Activated T-helper 1 cell treated with anti-CD3 and anti-CD28 coated beads, Interleukin-12 subunit alpha, Interleukin-12 subunit beta, Interleukin-2, Interleukin-4 antibody, amounts not matched to agents 30 ng/mL and 10 ng/mL and 1 ng/mL, durations not matched to agents 14 hours and 24 hours and 36 hours (primary cell): ENCODE measurements at places on chromosomes 12 and 14.

DNA sequence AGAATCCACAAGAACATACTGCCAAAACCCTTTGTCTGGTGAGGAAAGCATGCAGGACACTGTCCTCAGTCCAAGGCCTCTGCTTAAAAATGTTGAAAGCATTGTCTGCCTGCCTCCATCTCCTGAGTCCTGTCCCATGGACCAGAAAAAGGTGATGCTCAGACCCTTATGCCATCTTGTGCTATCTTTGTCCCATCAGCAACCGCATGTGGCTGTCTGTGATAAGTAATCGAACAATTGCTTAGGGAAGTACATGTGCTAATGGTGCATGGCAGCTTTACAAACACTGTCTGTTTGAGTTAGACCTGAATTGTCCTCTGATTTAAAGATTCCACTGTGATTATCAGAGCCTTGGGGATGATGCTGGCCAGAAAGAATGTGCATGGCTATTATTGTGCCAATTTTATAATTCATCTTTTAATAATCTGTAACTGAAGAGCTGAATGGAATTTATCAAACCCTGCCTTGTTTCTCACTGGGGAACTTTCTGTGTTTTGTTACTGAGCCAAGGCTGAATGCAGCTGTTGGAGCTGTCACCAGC, 177.5 kb downstream of the DACT1 start:
- no peak for DNase-seq

DNA sequence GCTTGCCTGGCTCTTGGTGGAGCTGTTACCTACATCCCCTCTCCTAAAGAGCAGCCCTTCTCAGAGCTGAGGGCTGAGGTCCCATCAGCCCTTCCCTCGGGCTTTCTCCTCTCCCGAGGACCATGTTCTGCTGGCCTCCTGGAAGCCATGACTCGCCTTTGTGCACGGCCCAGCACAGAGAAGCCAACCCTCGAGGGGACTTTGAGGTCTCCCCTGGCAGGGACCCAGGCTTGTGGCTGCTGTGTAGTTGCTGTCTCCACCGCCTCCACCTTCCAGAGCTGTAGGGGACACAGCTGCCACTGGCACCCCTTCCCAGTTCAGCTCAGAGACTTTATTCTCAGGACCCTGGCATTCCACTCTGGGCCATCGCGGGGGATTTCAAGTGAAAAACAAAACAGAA, 22.9 kb upstream of the CCND2 start:
- DNase-seq: no peak

- DNase-seq: no peak
These were observed 13.6 kb upstream of the NUAK1 start for GRCh38 chr12:106152334-106152733.

GRCh38 chr14:62189698-62190097, 427.5 kb downstream of the SNAPC1 start:
- no peak for DNase-seq
